Right lobe of liver (tissue), 6 donors: ENCODE measurements at places on chromosomes 7 and 10.
A peak's percentile ranks its signal among the peaks of the same experiment; 100 is the strongest.

GRCh38 chr10:14625765-14626525, 148.8 kb downstream of the FAM107B start:
- DNase-seq: no peak

- DNase-seq: peak; percentile 97
Measured at GRCh38 chr7:142248-142941, 50.0 kb upstream of the FAM20C start.

- DNase-seq: no peak
Measured at GRCh38 chr7:72504061-72504706, 92.0 kb upstream of the CALN1 start.

GRCh38 chr7:151416112-151416940, 6.5 kb upstream of the WDR86 start:
- DNase-seq: no peak

GRCh38 chr7:150411606-150412005, 32.5 kb downstream of the ZNF775 start:
- no peak for DNase-seq

- DNase-seq: no peak
Measured at GRCh38 chr7:85564861-85565260, 378.0 kb upstream of the SEMA3D start.

GRCh38 chr7:16446508-16446907, 19.0 kb downstream of the SOSTDC1 start:
- DNase-seq: no peak

GRCh38 chr7:11212816-11213215, 239.1 kb downstream of the PHF14 start:
- DNase-seq: no peak

DNA sequence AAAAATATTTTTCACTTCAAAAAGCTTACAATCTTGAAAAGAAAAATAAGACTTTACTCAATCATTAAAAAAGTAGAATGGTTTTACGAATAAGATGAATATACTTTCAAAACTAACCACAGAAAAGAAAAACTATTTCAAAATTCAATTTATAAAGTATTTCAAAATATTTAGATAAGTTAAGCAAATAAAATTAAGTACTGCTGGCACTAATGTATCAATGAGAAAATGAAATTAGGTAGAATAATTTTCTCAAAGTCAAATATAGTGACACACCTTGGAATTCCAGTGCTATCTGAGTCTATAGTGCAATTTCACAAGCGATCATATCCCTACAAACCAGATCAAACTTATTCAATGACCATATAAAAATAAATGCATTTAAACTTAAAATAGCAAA, 109.8 kb upstream of the SEMA3A start:
- no peak for DNase-seq

GRCh38 chr7:10116511-10116910, 857.2 kb upstream of the PHF14 start:
- no peak for DNase-seq

GRCh38 chr10:79357180-79357579, 9.9 kb downstream of the PPIF start:
- no peak for DNase-seq

DNA sequence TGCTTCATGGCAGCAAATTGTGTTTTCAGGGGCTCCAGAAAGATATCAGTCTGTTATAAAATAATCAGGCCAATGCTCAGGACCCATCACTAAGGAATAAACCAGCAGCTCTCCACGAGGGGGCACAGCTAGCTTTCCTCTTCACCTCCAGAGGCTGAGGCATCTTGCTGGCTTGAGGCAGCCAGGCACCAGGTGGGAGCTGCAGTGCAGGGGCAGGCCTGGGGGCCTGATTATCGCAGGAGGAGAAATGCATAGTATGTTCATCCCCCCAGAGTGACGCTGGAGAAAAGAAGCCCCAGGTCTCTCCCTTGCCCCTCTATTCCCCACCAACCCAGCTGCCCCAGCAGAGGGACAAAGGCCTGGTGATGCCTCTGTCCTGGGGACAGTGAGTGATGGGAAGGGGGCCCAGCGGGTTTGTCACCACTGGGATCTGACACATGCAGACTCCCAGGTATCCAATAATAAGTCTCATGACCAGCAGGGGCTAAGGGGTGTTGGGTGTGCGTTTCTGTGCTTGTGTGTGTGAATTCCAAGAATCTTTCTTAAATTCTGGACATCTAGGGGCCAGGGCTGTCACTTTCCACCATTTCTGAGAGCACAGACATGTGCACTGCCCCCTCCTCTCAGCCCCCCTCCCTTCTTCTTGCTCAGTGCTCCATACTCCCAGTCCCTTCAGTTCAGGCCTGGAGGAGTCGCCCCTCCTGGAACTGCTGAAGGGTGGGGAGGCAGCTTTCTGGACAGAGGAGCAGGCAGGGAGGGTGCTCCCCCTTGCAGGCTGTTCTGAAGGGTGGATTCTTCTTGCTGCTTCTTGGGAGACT, 128.1 kb upstream of the FAM20C start:
- DNase-seq: no peak

DNA sequence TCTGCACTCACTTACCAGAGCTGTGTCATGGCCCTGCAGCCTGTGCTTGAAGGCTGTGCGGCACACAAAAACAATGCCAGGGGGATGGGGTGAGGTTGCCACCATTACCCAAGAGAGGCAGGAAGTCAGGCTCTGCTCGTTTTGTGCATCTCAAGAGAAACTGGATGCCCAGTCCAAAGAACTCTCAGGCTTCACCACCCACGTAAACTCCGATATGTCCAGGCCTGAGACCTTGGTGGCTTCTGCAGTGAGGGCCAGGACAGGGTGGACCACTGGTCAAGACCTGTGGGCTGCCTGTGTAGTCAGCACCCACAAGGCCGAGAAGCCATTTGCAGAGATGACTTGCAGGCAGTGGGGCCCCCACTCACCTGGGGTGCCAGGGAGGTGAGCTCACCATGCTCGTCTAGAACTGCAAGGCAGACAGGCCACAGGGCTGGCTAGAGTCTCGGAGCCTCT, 54.7 kb upstream of the EBF3 start:
- no peak for DNase-seq

DNA sequence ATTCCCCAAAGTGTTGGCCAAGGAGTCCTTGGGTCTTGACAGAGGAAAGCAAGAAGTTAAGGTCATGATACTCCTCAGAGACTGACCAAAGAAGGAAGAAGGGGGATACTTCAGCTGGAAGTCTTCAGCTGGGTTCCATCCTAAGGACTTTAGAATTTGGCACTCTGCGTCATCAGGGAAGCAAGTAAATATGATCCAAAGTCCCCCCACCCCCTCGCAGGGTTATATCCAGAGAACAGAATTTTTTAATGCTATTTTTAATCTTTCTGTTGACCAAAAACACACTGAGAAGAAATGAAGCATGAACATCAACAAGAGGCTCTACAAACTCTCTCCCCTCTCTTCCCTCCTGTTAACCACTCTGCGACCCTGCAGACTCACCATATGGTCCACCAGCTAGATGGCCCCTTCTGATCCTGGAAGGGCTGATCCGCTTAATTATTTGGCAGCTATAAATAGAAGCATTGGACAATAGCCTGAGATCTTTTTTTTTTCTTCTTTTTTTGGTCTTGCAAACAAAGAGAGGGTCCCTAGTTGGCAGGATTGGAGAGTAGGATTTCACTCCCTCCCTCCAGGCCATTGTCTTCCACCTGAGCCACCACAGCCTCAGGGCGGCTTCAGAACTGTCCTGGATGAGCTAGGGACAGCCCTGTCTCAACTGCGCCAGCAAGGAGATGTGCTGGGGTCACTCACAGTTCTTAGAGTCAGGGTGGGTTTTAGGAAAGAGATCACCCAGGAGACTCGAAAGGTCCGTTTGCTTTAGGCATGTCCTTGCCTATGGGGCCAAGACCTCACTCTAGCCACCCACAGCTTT, 196.0 kb downstream of the KCNMA1 start:
- DNase-seq: no peak

DNA sequence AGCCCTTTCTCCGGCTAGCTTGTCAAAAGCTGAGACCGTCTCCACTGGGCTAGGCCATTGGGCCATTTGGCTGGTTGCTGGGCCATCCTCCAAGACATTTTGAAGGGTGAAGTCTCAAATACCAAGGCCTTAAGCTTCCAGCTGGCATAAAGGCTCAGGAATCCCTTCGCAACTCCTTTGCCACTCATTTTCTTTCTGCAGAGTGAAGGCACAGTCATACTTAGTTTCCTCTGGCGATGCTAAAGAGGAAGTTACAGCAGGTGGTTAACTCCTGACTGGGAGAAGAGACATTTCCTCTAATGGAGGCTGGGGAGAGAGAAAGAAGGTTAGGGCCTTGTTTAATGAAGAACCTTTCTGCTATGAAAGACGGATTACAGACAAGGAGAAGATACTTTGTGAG, 4.8 kb upstream of the REPIN1 start:
- no peak for DNase-seq

GRCh38 chr10:32204606-32205005, 142.4 kb downstream of the EPC1 start:
- DNase-seq: no peak

- no peak for DNase-seq
Measured at GRCh38 chr7:2115760-2116447, 116.8 kb downstream of the MAD1L1 start.

GRCh38 chr7:39733881-39734632, 110.7 kb downstream of the RALA start:
- DNase-seq: no peak

DNA sequence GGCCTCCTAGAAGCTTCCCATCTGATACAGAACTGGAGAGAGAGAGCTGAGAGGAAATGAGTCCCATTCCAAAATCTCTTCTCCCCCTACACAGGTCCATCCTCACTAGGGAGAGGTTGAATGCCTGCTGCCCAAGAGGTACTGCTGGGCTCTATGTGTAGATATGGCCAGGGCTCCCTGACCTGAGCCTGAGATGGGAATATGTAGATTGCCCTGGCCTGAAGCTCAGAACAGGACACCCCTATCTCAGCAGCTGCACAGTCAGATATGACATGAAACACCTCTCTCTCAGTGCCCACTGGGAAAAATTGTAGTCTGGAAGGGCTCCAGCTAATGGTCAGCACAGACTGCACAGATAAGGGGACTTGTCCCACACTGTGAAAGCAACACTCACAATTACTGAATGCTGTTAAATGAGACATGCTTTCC, 3.1 kb upstream of the IFIT1B start:
- DNase-seq: no peak

DNA sequence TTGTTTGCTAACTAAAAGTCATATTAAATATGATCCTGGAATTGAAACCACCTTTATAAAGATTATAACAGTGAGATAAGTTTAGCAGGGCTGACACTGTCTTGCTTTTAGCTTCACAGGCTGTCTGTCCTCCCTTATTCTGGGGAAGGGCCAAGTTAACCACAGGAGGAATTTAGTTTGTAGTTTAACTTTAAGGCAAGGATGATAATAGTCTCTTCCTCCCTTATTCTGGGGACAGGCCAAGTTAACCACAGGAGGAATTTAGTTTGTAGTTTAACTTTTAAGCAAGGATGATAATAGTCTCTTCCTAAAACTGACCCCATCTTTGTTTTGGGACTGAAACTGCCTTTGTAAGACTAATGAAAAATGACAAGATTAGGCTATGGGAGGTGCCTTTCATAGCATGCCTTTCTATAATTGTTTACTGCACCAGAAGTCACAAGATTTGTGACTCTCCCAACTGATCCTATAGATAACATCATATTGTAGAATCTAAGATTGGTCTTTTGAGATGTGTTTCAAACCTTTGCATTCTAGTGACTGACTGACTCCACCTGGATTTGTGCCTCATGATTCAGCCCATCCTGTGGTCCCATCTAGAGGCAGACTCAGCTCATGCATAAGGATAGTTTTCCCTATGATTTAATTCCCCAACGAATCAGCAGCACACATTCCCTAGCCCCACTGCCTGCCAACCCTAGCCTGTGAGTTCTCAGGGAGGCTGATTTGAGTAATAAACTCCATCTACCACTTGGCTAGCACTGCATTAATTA, 212.0 kb downstream of the MAGI2 start:
- no peak for DNase-seq

DNA sequence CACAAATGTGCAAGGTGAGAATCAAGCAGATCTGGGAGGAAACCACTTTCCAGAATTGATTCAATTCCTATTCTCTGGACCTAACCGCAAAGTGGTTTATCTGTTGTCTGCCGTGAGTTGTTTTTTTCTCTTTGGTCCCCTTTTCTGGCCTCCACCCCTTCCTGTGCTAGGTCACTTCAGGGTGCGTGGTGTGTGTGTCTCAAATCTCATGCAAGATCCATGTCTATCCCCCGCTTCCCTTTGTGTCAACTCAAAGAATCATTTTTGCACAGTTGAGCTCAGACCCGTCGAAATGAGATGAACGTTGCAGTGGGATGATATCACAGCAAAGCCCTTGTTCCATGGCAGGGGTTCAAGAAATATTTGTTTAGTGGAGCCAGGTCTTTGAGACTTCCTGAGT, 184.5 kb downstream of the GATA3 start:
- DNase-seq: no peak

- DNase-seq: peak; percentile 87
Measured at GRCh38 chr7:76155938-76156337, 45.8 kb upstream of the SRRM3 start.

DNA sequence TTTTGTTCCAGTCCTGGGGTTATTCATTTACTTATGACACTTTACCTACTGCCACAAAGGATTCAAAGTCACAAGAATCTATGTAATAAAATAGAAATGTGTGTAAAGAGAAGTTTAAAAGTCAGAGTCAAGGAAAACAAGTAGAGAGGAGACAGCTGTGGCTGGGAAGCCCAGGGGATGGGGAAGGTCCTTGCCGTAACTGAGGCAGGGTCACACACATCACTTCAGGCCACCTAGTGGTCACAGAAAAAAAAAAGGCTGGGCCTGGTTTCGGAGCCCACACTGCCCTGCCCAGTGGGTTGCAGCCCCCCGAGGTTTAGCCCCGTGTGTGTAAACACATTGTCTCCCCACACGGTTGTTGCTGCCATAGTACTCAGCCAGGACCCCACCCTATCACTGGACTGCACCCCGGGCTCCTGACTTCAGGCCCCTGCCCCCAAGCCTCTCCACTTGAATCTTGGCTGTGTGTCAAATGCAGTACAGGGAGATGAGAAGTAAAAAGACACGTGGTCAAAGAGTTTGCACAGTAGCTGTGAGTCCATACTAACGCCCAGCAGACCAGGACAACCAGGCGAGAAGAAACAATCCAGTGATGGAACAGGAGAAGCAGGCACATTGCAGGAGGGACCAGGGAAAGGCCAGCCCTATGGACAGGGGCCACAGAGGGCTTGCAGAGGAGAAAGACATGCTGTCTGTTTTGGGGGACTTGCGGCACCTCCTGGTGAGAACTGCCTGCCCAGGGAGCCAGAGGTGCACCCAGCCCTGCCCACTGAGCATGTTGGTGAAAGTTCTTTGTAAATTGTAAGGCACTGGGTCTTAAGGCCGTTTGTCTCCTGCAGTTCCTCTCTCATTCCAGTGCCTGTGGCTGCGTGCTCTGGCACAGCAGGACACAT, 91.4 kb upstream of the MACROH2A2 start:
- no peak for DNase-seq

GRCh38 chr7:22907805-22908204, 85.2 kb upstream of the TOMM7 start:
- no peak for DNase-seq
